CD4-positive, alpha-beta T cell treated with Interleukin-17A for 1 hour (primary cell): ENCODE measurements at places on chromosomes 12 and 14.

DNA sequence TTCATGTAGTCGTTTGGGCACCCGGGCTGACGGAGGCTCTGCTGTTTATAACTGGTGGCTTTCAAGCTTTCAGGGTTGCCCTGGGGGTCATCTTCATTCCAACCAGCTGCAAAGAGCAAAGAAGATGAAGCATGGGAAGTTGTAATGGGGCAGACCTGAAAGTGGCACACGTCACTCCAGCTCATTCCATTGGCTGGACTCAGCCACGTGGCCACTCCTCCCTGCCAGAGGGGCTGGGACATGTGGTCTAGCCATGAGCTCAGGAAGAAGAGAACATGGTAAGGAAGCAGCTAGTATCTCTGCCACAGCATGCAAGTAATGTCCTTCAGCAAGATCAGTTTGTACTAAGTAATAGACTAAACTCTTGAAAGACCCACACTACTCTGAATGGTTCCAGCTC, 51.7 kb upstream of the FERMT2 start:
- DNase-seq = no peak

DNA sequence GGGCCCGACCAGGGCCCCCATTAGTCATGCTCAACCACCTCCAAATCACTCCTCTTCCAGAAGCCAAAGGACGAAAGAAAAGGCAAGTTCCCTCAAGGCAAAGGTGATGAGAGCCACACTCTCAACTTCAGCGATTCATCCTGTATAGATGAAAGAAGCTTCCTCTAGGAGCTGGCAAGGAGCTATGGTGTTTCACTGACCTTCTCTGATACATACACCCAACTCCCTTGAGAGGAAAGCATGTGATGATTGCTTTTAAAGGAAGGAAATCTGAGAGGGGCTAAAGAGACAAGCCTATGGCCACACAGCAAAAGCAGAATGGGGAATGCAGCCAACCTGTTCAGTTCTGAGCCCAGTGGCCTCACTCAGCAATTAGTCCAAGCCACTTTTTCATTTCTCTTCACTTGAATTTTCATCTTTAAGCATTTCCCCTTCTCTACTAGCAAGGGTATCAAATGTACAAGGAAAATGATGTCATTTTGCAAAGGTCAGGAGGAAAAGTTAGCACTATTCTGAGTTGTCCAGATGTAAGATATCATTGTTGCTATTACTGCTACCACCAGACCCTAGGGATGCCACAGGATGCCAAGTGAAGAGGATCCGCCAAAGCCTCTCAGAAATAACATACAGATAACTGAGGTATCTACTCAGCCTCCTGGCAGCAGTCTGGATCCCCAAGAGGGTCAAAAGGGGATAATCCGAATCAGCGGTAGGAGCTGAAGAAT, 82.5 kb downstream of the MAP3K9 start:
- no peak for DNase-seq

DNA sequence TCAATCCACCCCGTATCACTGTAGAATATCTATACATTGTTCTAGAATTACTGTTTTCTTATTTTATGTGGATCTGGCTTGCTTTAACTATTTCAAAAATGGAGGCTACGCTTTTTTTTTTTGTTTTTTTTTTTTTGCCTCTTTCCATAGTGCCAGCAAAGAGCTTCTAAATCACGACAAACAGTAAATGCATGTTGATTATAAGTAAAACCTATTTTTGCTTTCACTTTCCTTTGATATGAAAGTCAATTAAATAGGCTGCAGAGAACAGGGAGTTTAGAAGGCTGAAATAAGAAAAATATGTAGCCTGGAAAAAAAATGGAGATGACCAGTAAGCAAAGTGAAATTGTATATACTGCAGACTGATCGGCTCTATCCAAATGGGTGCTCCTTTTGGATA, 112.3 kb upstream of the AMIGO2 start:
- peak; percentile 44 for DNase-seq

GRCh38 chr12:30694412-30695198, 1.1 kb downstream of the IPO8 start:
- DNase-seq = peak; percentile 7

GRCh38 chr12:116497051-116497591, 62.1 kb upstream of the MAP1LC3B2 start:
- no peak for DNase-seq

GRCh38 chr12:117072736-117073490, 26.3 kb downstream of the TESC start:
- no peak for DNase-seq

DNA sequence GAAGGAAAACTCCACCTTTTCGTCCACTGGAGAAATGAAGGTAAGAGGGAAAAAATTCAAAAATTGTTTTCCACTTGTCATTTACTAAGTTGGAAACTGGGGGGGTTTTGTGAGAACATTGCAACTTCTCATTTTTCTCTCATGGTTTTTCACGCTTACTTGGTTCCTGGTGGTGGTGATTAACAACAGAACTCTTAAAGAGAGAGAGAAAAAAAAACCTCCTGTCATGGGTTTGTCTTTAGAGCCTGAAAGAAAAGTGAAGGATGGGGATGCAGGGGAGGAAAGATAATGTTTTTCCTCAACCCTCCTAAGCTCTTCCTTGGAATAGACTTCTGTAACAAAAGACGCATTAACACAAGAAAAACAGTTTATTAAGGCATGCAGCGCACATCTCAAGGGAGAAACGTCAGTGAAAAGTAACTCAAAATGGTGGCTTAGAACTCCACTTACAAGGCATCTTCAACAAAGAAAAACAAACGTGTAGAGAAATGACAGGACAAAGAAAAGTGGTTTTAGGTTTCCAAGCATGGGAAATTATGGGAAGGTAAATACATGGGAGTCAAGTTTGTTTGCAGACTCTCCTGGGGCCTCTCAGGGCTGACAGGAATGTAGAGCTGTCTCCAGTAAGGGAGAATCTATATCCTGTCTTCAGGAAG, 81.9 kb upstream of the ATF7IP start:
- no peak for DNase-seq

- DNase-seq = no peak
These were observed 5.3 kb downstream of the OR4N5 start for GRCh38 chr14:20143911-20144310.

DNA sequence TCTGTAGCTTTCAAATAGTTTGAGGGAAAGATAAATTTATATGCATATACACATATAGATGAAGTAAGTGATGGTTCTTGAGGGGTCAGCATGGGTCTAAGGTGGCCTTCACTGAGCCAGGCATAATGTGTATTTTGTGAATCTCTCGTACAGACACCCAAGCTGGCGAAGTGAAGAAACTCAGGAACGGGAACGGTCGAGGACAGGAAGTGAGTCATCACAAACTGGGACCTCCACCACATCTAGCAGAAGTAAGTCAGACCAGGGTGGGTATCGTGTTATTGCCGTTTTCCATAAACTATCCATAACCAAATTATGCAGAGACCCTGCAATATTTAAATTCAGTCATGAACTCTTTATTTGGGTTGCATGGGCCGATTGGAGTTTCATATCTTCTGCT, 15.4 kb upstream of the TNS2 start:
- no peak for DNase-seq

DNA sequence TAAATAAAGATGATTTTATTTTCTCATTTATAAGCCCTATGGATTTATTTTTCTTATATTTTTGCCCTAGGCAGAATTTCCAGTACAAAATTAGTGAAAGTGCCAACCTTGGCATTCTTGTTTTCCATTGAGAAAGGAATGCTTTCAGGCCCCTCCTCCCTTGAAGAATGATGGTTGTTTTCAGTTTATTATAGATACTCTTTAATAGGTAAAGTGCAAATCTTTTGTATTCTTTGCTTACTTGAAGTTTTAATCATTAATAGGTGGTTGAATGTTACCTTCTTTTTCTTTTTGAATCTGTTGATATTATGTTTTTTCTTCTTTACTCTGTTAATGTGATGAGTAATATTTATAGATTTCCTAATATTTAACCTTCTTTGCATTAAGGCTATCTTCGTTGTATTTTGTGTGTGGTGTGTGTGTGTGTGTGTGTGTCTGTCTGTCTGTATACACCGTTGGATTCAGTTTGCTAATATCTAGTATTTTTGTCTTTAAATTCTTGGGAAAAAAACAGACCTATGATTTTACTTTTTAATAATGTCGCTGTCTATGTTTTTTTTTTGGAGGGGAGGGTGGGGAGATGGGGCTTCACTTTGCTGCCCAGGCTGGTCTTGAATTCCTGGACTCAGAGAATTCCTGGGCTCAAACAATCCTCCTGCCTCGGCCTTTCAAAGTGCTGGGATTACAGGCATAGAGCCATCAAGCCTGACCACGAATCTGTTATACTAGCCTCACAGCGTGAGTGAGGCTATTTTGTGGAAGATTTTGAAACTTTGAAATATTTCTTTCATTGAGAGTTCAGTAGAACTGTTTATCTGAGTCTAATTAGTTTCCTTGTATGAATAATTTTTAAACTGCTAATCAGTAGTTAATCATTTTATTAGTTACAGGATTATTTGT, 13.5 kb downstream of the SRGAP1 start:
- DNase-seq = no peak

GRCh38 chr12:85782711-85783110, 53.5 kb downstream of the RASSF9 start:
- no peak for DNase-seq

DNA sequence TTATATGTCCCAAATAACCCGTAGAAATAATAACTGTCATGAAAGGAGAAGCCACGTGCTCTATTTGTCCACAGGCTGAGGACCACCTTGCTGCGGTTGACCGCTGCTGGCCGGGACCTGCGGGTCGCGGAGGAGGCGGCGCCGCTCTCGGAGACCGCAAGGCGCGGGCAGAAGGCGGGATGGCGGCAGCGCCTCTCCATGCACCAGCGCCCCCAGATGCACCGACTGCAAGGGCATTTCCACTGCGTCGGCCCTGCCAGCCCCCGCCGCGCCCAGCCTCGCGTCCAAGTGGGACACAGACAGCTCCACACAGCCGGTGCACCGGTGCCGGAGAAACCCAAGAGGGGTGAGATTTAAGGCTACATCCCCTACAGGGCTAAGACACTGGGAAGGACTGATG, 21.0 kb downstream of the RPGRIP1 start:
- DNase-seq = peak; percentile 21

GRCh38 chr14:75231320-75231719, 47.3 kb upstream of the FOS start:
- no peak for DNase-seq

GRCh38 chr14:76919431-76920330, 93.5 kb downstream of the LRRC74A start:
- peak; percentile 50 for DNase-seq

DNA sequence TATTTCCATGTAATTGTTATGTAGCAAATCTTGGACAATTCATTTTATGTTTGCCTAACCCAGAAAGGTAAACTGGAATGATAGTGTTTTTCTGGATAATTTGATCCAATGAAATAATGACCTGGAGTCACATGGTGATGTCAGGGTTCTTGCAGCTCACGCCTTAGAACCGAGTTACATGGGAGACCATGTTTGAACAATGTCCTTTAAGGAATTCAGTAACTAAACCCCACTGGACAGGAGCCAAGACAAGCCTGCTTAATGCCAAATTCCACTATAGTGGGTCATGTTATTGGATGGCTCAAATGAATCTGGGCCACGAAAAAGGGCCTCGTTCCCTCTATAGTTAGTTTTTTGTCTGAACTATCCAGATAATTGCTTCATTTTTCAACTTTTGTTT, 255.8 kb upstream of the HMGA2 start:
- DNase-seq = no peak

- DNase-seq = no peak
These were observed 57.2 kb upstream of the CDKL1 start for GRCh38 chr14:50453869-50454268.

- no peak for DNase-seq
These were observed 38.0 kb downstream of the DPF3 start for GRCh38 chr14:72855913-72856312.

DNA sequence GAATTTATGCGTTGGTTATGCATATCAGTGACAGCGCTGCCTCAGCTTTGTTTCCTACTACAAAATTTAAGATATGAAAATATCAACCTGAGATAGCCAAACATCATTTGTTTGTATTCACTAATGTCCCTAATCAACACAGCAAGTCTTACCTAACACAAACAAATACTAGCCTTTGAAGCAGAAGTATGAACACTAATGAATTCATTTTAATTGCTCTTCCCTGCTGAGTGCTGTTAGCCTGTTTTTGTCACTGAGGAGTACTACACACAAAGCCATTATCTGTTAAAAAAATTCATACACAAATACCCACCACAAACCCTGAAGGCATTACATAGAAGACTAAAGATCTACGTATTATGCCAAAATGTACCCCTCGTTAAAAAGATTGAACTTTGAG, 150.8 kb downstream of the HELB start:
- no peak for DNase-seq

DNA sequence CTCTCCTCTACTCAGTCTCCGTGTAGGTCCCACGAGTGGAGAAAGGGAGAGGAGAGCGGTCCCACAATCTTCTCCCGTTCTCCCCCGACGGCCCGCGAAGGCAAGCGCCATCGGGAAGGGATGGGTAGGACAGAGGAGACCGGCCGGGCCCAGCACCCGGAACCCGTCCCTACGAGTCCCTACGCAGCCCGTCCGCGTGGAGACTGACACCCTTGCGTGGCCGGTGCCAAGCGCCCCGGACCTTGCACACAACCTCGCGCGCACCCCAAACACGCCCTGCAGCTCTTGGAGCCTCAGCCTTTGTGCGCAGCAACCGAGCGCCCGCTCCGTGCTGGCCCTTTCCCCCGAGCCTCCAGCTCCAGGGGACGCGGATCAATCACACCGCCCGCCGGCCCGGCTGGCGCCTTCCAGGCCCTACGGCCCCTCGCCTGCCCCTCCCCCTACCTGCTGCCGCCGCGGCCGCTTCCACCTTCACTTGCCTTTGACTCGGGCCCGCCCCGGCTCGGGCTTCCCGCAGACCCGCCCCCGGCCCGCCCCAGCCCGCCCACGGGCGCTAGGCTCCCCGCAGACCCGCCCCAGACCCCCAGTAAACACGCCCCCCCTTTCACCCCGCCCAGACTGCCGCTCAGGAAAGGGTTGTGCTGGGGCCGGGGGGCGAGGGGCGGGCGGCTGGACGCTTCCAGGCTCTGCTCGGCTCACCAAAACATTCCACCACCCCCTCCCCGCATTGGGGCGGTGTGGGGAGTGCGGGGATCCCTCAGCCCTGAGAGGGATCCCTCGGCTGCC, at the start of gene NDRG2:
TSS of gene NDRG2 (minus strand) at position 477 of the 786 bp plus-strand sequence. CDS start 1,746 bp downstream, outside the sequence.
- DNase-seq = peak; percentile 84

DNA sequence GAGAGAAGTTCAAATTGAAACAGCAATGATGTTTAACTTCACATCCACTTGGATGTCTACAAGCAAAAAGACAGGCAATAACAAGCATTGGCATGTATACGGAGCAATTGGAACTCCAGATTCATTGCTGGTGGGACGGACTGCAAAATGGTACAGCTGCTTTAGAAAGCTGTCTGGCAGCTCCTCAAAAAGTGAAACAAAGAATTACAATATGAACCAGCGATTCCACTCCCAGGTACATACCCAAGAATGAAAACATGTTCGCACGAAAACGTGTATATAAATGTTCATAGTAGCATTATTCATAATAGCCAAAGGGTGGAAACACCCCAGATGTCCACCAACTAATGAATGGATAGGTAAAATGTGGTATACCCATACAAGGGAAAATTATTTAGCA, 125.7 kb downstream of the HMGA2 start:
- no peak for DNase-seq

GRCh38 chr14:71834284-71835204, 97.7 kb upstream of the RGS6 start:
- DNase-seq = no peak
